NCI-H1048 (cell line): ENCODE measurements at places on chromosomes 2 and 18.

DNA sequence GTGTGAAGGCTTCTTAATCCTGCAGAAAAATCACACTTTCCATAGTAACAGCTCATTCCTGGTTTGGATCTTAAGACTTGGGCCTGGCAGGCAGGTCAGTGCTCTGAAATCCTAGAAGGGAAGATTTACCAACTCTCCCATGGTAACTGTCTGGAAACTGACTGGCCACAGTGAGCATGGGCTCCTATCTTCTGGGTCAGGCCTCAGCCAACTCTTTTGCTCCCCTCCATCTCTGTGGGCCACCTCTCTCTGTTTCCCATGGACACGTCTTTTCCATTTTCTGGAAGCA is 86.7 kb downstream of the ACAA2 start:
- DNase-seq, result no peak

DNA sequence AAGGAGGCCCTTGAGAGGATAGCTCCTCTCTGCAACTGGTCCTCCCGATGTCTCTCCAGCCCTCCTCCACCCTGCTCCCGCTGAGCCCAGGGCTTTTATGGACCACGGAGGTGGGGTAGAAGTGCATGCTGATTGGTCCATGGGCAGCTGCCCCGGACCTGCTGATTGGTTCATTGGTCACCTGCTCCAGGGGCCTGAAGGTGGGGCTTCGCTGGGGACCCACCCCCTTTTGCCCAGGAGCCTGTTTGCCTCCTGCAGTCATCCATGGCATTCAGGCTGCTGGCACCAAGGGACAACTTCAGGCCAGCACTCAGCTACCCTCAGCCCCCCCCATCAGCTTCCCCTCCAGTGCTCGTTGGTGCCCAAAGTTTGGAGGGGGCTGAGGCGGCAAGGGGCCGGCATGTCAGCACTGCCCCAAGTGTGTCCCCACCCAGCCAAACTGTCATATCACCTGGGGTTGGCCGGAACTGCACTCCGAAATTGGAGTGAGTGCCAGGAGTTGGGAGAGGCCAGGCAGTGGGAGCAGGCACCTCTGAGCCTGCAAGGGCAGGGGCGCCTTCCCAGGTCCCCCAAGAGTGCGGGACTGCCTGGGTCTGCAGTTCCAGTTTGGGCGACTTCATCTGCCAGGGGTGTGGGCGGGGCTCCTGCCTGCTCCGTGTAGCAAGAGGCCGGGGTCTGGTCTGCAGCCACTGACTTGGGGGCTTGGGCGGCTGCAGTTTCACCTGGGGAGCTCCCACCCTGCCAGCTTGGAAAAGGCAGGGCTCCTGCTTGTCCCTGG is 288.9 kb downstream of the RDH14 start:
- DNase-seq, result no peak

DNA sequence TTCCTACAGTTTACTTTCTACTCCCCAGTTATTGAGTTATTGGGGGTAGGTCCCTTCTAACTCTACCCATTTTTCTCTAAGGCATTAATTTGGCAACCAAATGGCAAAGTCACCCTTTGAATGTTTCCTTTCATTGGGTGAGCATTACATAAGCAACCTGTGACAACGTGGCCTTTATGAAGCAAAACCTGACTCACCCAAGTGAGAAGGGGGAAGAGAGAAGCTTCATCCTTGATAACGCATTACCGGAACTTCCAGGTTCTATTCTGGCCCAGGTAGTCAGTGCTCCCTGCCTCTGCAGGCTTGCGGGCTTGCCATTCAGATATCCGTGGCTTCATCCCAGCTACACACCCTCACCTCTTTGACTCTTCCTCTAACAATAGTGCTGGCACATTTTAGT is 39.1 kb upstream of the FAM124B start:
- DNase-seq, result no peak

- DNase-seq, result no peak
Measured at GRCh38 chr18:55473058-55473457, 114.9 kb downstream of the TCF4 start.

- no peak for DNase-seq
Measured at GRCh38 chr2:26811261-26811660, 25.4 kb downstream of the CENPA start.

DNA sequence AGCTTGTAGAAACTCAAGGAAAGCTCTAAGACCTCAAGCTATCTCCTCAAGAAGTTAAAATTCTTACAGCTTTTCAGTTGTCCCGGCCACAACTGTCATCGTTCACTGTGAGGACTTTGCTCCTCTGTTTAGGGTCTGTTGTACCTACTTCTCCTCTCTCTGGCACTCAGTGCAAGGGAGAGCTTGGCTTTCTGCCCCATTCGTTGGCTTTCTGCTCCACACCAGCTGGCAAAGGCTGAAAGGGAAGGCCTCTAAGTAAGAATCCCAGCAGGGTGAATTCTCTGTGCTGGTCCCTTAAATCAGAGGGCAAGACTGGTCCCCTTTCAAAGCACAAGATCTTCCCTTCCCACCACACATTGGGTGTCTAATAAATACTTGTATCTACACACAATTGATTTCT is 17.3 kb downstream of the ZBTB7C start:
- no peak for DNase-seq

DNA sequence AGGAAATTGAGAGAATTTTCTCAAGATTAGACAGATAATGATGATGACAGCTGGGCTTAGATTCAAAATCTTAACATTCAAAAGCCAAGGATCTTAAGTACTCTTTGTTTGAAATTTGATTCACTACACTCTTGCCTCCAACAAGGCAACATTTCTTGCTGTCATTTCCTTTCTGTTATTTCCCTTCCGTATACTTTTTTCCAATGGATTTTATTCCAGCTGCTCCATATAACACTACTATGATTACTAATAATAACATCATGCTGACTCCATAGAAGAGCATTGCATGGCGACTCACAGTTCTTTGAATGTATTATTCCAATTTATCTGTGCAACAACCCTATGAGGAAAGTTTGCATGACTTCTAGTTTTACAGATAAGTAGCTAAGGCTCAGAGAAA is 33.9 kb upstream of the CCDC102B start:
- DNase-seq, result no peak

GRCh38 chr2:66948234-66948633 is 448.9 kb upstream of the ETAA1 start:
- no peak for DNase-seq

DNA sequence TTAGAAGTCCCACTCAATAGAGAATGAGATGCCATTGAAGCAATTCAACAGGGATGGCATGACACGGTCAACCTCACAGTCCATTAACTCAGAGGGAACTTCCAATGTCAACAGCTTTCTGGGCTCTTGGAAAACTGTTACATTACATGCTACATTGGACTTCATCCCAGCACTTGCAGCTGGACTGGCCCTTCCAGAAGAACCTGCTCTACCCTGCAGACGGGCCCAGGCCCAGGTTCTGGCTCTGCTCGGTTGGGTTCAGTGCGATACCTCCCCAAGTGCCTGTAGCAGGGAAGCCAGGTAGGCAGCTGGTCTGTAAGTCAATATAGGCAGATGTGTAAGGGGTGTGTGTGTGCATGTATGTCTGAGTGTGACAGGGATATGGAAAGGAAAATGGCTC is 12.9 kb downstream of the LAMA1 start:
- no peak for DNase-seq

- no peak for DNase-seq
Measured at GRCh38 chr2:9416962-9417316, 6.4 kb downstream of the ITGB1BP1 start.

- DNase-seq, result no peak
Measured at GRCh38 chr2:960061-960736, 9.6 kb downstream of the SNTG2 start.

- no peak for DNase-seq
Measured at GRCh38 chr2:237322564-237322963, 91.4 kb downstream of the COL6A3 start.

- no peak for DNase-seq
Measured at GRCh38 chr2:64220265-64220664, 76.0 kb upstream of the PELI1 start.

DNA sequence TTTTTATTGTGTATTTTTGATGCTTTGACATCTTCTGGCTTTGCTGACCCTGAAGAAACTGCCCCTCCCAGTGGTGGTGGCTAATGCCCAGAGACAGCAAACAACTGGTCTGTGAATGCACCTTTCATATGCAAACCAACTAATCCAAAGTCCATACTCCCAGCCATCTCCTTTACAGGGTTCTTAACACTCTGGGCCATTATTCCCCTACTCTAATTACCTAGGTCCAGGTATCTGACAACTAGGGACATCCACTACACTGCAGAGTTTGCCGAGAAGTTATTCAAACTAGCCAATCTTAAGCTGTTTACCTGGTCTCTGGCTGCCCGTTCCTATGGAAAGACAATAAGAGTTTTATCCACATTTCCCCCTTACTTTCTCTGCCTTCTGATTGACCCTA is 73.6 kb downstream of the FSHR start:
- no peak for DNase-seq

- no peak for DNase-seq
Measured at GRCh38 chr2:36459725-36460137, 104.2 kb downstream of the CRIM1 start.

GRCh38 chr2:200317975-200318374 is 11.5 kb downstream of the SPATS2L start:
- no peak for DNase-seq

GRCh38 chr18:59484561-59485328 is 125.7 kb upstream of the LMAN1 start:
- no peak for DNase-seq

DNA sequence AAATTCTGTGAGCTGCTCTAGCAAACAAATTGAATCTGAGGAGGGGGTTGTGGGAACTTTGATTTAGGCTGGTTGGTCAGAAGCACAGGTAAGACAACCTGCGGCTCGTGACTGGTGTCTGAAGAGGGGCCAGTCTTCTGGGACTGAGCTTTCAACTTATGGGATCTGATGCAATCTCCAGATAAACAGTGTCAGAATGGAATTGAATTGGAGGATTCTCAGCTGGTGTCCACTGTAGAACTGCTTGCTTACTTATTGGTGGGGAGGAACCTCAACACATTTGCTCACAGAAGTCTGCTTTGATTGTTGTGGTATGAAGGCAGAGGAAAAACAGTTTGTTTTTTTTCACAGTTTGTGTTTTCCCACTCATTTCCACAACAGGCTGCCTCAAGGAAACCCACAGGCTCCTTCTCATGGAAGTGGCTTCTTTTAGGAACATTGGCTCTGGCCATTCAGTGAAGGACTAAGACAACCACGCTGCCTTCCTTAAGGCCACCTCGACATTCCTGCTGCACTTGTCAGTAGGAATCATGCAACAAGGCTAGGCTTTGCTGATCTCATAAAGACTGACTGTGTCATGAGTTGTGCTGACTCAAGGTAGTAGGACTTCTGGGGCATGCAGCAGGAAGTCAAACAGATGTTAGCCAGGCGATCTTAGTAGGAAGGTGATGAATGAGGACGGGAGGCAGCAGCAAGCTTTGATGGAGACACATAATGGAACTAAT is 104.7 kb downstream of the TSN start:
- no peak for DNase-seq

DNA sequence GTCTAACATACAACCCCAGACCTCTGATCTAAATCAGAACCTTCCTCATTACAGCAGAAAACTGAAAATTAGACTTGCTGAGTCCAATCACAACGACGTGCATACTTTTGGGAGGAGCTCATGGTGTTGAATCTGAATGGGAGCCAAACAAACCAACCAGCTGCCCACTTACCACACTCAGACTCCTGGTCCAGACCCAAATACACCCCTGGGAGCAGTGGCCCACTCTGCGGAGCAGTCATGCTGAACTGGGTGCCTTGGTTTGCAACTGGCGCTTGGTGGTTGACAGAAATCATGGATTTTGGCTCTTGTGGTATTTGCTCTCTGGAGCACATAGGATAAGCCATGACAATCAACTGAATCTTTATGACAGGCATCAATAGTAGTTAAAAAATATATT is 253.6 kb upstream of the TNP1 start:
- no peak for DNase-seq

GRCh38 chr2:236293241-236293810 is 29.1 kb upstream of the ASB18 start:
- DNase-seq, result no peak

DNA sequence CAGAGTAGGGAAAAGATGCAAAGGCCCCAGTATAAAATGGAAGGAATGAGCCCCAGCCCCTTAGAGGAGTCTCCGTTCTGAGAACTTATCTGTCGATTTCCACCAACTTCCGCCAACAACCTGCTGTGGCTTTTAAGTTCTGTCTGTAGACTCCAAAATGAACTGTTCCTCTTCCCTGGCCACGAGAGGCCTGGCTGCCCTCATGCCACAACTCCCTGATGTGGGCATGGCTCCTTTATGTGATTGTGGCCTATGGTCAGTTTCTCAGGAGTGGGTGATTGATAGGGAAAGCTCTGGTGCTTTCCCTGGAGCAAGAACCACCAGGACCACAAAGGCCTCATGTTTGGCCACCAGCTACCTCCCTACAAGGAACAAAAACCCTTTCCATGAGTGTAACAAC is 18.8 kb upstream of the CD207 start:
- no peak for DNase-seq

DNA sequence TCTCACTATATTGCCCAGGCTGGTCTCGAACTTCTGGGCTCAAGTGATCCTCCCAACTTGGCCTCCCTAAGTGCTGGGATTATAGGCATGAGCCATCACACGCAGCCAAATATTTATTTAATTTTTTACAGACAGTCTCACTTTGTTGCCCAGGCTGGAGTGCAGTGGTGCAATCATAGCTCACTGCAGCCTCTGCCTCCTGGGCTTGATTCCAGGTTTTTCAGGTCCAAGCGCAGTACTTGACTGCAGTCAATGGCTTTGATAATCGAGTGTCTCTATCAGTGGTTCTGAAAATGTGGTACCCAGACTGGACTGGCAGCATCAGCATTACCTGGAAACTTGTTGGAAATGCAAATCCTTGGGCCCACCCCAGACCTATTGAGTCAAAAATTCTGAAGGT is 63.1 kb downstream of the PLB1 start:
- DNase-seq, result no peak

DNA sequence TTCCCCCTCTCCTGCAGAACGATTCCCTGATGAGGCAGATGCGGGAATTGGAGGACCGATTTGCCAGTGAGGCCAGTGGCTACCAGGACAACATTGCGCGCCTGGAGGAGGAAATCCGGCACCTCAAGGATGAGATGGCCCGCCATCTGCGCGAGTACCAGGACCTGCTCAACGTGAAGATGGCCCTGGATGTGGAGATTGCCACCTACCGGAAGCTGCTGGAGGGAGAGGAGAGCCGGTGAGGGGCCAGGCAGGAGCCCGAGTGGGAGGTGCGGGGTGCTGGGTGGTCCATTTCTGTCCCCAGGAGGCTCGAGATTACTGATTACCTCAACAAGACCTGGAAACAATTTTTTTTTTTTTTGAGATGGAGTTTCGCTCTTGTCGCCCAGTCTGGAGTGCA is 3.1 kb downstream of the DES start:
- no peak for DNase-seq

DNA sequence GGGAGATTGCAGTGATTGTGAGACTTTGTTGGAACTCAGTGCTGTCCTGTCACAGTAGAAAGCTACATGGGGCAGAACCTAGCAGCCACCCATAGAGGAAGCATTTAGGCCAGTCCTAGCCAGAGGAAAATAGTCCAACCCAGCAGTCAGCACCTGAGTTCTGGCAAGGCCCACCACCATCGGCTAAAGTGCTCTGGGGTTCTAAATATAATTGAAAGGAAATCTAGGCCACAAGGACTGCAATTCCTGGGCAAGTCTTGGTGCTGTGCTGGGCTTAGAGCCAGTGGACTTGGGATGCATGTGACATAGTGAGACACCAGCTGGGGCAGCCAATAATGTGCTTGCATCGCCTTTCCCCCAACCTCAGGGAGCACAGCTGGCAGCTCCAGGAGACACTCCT is 28.9 kb upstream of the ACTR2 start:
- no peak for DNase-seq
